ENCODE measurements at places on chromosomes 6 and 20. TPM values are rescaled to one million over a fixed set of nuclear protein-coding genes. Genes with fewer than 3 reads are reported as not detected.
A peak's percentile ranks its signal among the peaks of the same experiment; 100 is the strongest.

Gene BANF2
- not detected for polyA plus RNA-seq

Gene PROKR2
- polyA plus RNA-seq: not detected

Gene SLC16A10
- 10.0 TPM for polyA plus RNA-seq

- DNase-seq: no peak
- no peaks in the 10 kb centered on the region for H3K27me3 ChIP-seq
- H3K4me3 ChIP-seq: no peak overlapping the region
- no peaks in the 10 kb centered on the region for H3K36me3 ChIP-seq
Measured at GRCh38 chr6:127582777-127583462, 5.9 kb downstream of the C6orf58 start.

GRCh38 chr20:36461600-36462439 lies 79.5 kb upstream of the MYL9 start:
- peak; percentile 74 for DNase-seq
- H3K27ac ChIP-seq: peak overlapping the region; percentile 91
- H3K27me3 ChIP-seq: no peaks in the 10 kb centered on the region
- H3K36me3 ChIP-seq: no peaks in the 10 kb centered on the region
- peaks cover 21% of the 10 kb centered on the region for H3K4me1 ChIP-seq

DNA sequence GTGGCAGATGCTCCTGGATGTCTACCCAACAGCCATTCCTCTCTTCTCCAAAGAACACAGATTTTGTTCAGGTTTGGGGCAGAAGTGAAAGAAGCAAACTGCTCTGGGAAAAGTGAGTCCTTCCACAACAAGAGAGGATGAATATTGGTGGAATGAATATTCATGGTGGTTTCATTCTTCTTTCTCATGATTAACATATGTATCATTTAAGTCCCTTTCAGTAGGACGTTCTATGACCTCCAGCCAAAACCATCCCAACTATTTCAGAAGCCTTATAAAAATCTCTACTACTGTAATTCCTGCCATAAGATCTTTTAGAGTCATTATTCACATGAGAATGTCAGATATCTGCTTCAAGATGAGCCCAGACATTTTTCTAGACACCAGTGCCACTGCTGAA lies 44.4 kb downstream of the MDN1 start:
- H3K36me3 ChIP-seq: peaks cover 16% of the 10 kb centered on the region
- H3K4me1 ChIP-seq: no peaks in the 10 kb centered on the region
- no peak for DNase-seq
- no peak overlapping the region for H3K27ac ChIP-seq
- H3K4me3 ChIP-seq: no peak overlapping the region

DNA sequence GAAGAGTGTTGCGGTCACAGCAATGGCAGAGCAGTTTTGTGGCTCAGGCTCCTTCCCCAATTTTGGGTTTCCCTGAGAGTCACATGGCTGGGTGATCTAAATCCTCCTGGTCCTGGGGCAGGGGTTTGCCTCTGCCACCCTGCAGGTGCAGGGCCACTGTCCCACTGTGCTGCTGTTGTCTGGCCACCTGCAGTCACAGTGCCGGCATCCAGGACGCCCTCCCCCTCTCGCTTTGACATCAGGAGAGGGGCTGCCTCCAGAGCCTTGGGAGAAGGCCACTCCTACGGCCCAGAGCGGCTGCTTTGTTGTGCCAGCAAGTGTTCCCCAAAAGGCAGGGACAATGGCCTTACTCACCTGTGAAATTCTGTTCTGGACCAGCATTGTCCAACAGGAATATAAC lies 449.0 kb downstream of the QKI start:
- no peak overlapping the region for H3K27ac ChIP-seq
- H3K36me3 ChIP-seq: no peaks in the 10 kb centered on the region
- H3K27me3 ChIP-seq: no peaks in the 10 kb centered on the region
- H3K4me3 ChIP-seq: no peak overlapping the region
